ENCODE measurements at places on chromosomes 3 and 15. TPM values are rescaled to one million over a fixed set of nuclear protein-coding genes. Genes with fewer than 3 reads are reported as not detected.

GRCh38 chr3:171778493-171778892 is 31.8 kb downstream of the PLD1 start:
- no peak for DNase-seq
- no peaks in the 10 kb centered on the region for H3K36me3 ChIP-seq
- peaks cover 12% of the 10 kb centered on the region for H3K4me1 ChIP-seq

DNA sequence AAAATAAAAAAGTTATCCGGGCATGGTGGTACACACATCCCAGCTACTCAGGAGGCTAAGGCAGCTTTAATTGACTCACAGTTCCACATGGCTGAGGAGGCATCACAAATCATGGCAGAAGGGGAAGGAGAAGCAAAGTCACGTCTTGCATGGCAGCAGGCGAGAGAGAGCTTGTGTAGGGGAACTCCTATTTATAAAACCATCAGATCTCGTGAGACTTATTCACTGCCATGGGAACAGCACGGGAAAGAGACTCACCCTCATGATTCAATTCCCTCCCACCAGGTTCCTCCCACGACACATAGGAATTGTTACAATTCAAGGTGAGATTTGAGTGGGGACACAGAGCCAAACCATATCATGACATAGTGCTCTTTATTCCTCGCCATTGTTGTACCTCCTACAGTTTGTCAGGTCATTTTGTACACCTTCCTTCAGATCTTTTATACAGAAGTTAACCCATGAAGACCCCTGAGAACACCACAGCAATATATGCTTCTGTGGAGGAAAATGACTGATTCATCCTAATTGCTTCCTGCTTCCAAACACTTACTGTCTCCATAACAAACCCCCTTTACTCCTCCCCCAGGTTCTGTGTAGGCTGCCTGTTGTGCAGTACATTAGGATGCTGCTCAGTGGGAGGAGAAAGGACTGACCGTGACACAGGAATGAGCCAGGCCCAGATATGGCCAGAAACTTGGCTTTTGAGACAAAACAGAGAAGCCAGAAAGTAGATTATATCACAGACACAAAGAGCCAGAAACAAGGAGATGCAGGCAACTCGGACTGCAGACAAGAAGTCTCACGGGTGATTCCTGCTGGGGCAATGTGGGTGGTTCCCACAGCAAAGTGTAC is 67.9 kb upstream of the HEG1 start:
- no peaks in the 10 kb centered on the region for H3K36me3 ChIP-seq
- H3K4me3 ChIP-seq: no peak overlapping the region
- no peak for DNase-seq
- no peaks in the 10 kb centered on the region for H3K4me1 ChIP-seq
- H3K27ac ChIP-seq: no peak overlapping the region

- peak; percentile 48 for DNase-seq
- peak overlapping the region; percentile 67 for H3K4me3 ChIP-seq
- H3K27me3 ChIP-seq: no peaks in the 10 kb centered on the region
- H3K27ac ChIP-seq: peak overlapping the region; percentile 82
- H3K36me3 ChIP-seq: peaks cover 12% of the 10 kb centered on the region
Measured at GRCh38 chr15:88621789-88622604, 857 bp downstream of the AEN start.

- H3K36me3 ChIP-seq: no peaks in the 10 kb centered on the region
- no peak for DNase-seq
- no peaks in the 10 kb centered on the region for H3K27me3 ChIP-seq
Measured at GRCh38 chr3:188750617-188751016, 421.2 kb upstream of the TPRG1 start.

DNA sequence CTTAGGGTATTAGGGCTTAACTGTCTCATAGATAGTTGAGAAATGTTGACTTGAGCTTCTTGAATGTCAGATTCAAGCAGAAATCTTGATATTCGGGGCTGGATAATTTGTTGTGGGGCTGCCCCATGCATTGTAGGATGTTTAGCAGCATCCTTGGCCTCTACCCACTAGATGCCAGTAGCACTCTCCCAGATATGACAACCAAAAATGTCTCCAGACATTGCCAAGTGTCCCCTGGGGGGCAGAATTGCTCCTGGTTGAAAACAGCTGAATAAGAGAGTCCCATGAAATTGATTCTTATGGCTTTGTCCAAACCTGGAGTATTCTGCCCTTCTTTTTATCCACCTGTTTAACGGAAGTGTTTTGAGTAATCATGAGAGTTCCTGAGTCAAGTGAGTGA is 15.9 kb upstream of the LCMT2 start:
- peaks cover 2% of the 10 kb centered on the region for H3K36me3 ChIP-seq
- H3K27ac ChIP-seq: no peak overlapping the region
- DNase-seq: no peak
- H3K4me3 ChIP-seq: no peak overlapping the region

DNA sequence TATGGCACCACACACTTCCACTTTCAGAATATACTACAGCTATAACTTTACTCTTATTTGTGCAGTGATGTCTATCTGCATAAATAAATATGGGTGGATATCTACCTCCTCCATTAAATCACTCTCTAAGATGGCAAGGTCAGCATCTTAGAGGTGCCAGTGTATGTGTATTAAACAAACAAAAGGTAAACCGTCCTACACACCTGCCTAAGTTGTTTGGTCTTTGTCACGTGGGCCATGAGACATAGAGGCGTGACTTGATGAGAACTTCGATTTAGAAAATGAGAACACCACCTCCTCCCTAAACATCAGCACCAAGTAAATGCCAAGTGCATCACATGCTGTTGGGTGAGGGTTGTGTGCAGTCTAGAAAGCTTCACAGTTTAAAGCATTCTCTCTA is 310.6 kb downstream of the GRM7 start:
- H3K4me1 ChIP-seq: no peaks in the 10 kb centered on the region
- H3K27ac ChIP-seq: no peak overlapping the region
- H3K4me3 ChIP-seq: no peak overlapping the region
- no peaks in the 10 kb centered on the region for H3K27me3 ChIP-seq
- no peak for DNase-seq

Gene GOLGA8J
- not detected for polyA plus RNA-seq

Gene CCDC54
- not detected for polyA plus RNA-seq
